ENCODE measurements at places on chromosomes 7 and 10. TPM values are rescaled to one million over a fixed set of nuclear protein-coding genes. Genes with fewer than 3 reads are reported as not detected.
A peak's percentile ranks its signal among the peaks of the same experiment; 100 is the strongest.

Gene PNLIPRP2
- not detected for polyA plus RNA-seq

Gene PRKG1
- not detected for polyA plus RNA-seq

Gene MYOF
- 14.5 TPM for polyA plus RNA-seq

Gene MYL7
- polyA plus RNA-seq: not detected

Gene CALML3
- not detected for polyA plus RNA-seq

Gene HOXA10
- 0.33 TPM for polyA plus RNA-seq

Gene LRMDA
- 56.4 TPM for polyA plus RNA-seq

- DNase-seq: no peak
These were observed 79.9 kb downstream of the GPR26 start for GRCh38 chr10:123746061-123746460.

DNA sequence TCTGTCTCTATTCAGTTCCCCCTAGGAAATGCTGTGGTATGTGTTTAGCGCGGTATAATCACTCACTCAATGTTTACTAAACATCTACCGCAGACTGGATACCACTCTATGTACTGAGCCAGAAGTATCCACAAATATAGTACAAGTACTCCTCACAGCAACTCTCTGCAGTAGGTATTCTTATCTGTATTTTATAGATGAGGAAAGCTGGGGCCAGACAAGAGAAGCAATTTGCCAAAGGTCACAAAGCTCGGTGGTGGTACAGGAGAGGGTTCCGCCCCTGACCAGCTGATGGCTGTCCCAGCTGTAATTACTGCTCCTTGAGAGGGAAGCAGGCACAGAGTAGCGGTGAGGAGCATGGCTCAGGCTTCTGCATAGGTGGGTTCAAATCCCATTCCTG, 184.1 kb downstream of the DOCK4 start:
- no peak for DNase-seq

GRCh38 chr7:143426479-143427142, 16.6 kb upstream of the TAS2R60 start:
- DNase-seq: no peak

- DNase-seq: no peak
These were observed 123.6 kb downstream of the CLEC2L start for GRCh38 chr7:139647085-139647484.

DNA sequence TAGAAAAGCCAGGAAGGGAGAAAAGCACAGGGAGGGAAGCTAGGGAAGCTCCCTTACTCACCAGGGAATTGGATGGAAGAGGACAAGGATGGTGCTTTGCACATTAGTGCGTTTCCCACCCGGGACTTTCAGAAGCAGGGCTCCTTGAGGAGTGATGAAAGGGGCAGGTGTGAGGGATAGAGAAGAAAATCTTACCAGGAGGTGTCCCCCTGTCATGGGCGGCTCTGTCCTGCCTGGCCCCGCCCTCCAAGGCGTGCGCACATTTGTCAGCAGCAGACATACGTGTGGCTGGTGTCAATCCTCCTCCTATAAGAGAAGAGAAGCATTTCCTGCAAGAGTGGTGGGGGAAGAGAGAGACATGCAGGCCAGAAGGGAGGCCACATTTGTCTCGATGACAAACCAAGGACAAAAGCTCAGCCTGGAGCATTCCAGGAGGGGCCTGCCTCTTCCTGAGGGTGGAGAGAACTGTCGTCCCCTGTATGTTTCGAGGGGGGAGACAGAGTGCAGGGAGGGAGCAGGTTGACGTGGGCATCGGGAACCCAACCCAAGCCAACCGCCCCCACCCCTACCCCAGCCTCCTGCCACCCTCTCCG, 47.4 kb upstream of the COMTD1 start:
- no peak for DNase-seq

GRCh38 chr10:7763929-7764328, 23.9 kb downstream of the KIN start:
- DNase-seq: no peak

- DNase-seq: no peak
These were observed 89.0 kb downstream of the DNAJB6 start for GRCh38 chr7:157425761-157426160.

GRCh38 chr7:77498659-77499379, 38.3 kb upstream of the PTPN12 start:
- DNase-seq: no peak

DNA sequence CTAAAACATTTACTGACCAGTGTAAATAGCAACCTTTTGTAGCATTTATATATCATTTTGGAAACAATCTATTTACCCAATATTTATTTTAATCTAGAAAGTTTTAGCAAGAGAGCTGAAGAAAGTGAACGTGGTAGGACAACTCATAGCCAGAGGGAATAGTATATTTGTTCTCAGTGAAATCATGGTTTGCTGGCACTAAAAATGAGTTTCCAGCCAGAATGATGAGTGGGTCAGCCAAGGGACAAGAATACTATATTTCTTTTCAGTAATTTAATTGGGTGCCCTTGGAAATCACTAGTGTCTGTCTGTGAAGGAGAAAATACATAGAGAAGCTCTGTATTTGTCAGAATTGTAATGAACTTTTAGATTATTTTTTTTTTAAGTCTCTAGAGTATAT, 74.9 kb downstream of the MINPP1 start:
- DNase-seq: no peak

GRCh38 chr10:75099952-75100763, 11.3 kb upstream of the SAMD8 start:
- peak; percentile 65 for DNase-seq

DNA sequence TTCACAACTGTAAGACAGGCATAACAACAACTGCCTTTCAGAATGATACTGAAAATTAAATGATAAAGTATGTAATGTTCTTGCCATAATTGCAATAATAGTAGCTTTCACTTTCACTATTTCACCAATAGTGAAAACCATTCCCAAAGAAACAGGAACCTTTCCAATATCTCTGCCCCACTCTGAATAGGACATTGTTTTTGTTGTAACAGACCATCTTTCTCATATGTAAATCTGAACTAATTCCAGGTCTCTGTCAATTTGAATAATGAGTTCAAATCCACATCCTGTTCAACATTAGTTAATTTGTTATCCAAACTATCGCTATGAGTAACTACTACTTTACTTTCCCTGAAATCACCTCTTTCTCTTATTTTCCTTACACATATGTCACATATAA, 148.0 kb downstream of the LRRN3 start:
- DNase-seq: no peak

DNA sequence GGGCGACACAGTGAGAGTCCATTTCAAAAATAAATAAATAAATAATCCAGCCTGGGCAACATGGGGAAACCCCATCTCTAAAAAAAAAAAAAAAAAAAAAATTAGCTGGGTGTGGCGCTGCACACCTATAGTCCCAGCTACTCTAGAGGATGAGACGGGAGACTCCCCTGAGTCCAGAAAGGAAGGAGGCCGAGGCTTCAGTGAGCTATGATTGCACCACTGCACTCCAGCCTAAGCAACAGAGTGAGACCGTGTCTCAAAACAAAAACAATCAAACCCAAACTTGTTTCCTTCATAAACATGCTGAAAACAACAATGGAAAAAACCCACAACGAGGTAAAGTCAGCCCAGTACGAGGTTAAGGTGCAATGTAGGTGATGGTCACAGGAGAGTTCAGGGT, 1.2 kb downstream of the COX19 start:
- peak; percentile 45 for DNase-seq

DNA sequence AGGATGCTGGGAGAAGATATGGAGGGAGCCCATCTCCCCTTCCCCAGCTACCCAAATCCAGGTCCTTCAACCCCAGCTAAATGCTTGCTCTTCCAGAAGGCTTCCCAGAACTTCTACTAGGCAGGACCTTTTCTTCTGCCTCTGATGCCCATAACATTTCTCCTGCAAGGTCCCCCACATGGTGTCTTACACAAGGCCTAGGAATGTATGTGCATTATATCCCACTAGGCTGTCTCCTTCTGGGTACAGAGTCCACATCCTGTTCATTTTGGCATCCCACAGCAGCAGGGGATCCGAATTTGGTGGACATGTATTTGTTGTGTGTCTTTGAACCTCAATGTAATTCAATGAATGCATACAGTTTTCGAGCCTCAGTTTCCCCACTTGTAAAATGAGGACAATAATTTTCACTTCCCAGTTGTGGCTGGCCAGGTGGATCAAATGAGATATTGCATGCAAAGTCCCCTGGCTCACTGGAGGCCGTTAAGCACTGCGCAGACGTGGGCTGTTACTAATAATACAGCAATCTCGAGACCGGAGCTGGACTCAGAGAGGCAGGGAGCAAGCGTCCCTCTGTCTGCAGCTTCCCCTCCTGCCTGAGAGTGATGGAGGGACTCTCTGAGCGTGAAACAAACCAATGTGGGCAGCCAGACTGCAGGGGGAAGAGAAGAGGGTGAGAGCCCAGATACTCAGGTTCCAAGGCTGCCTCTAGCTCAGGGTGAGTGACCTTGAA, 18.6 kb upstream of the YWHAG start:
- no peak for DNase-seq

DNA sequence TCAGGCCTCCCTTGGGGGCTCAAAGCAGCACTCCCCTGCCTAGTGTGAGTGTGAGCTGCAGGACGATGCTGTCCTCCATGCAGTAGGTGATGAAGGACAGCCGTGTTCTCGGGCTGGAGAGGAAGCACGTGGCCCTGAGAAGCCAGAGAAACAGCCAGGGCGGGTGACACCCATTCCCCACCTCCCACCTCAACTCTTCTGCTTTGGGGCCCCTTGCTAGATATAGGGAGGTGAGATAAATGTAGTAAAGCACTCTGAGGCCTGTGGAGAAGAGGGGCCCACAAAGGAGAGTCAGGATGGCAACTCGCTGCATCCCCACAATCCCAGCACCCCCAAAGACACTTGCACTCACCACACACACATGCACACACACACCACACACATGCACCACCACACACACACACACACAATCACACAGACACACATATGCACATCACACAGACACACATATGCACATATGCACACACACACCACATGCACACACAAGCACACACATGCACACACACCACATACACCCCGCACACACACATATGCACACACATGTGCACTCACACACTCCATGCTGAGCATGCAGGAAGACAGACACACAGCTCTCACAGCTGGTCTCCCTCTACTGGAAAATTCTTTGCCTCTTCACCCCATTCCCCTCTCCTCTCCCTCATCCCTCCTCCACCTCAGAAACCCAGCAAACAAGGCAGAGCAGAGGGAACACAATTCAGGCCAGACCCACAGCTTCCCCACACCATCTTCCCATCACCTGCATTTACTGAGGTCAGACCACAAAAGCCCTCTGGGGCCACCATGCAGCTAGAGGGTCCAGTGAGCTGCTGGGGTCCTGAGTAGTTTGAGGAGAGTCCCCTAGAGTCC, 30.5 kb downstream of the ANXA8 start:
- no peak for DNase-seq

- no peak for DNase-seq
These were observed 10.4 kb upstream of the CFAP43 start for GRCh38 chr10:104242545-104242944.

DNA sequence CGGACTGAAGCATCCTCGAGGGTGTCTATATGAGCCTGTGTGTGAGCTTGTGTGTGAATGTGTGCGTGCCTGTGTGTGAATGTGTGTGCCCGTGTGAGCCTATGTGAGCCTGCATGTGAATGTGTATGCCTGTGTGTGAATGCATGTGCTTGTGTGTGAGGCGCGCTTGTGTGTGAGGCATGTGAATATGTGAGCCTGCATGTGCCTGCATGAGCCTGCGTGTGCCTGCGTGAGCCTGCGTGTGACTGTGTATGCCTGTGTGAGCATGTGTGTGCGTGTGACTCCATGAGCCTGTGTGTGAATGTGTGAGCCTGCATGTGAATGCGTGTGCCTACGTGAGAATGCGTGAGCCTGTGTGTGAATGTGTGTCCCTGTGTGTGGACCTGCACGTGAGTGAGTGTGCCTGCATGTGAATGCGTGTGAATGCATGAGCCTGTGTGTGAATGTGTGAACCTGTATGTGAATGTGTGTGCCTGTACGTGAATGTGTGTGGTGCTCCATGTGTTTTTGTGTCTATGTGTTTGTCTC, 33.4 kb downstream of the PDGFA start:
- no peak for DNase-seq

- peak; percentile 0 for DNase-seq
These were observed 113.8 kb upstream of the PPP2R2D start for GRCh38 chr10:131786756-131787605.

DNA sequence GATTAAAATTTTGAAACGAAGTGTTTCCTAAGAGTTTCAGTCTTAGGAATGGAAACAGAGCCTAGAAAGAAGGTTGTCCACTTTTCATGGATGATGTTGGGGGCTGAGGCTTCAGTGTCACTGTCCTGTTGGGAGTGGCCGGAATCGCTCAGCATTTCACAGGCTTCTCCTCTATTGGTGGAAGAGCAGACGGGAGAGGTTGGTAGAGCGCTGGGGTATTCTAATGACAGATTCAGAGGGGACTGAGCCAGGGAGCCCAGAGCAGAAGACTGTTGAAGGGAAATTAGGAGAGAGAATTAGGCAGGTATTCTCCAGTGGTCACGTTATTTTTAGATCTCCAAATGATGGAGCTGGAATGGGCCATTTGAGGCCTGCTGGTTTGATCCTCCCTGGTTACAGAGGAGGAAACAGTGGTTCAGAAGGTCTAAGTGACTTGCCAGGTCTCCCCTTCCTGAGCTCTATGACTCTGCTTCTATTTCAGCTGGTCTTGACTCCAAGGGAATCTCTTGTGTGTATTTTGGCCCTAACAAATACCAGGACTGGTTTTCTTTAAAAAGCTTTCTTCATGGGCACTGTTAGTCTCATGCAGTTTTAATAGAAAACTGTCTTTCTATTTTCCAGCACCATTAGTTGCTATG, 35.7 kb upstream of the EEPD1 start:
- DNase-seq: no peak

DNA sequence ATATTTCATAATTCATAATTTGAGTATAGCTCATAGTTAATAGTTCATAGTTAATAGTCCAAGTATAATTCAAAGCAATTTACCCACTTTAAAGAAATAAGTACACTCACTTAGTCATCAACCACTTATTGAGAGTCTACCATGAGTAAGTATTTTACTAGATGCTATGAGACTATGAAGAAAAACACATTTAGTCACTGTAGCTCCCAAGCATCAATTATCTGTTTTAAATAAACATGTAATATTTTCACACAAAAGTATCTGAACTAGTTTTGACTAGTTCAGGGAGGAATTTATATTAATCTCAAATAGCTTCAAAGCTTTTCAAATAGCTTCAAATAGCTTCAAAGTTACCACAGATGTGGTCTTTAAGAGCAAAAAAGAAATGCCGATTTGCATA, 119.2 kb downstream of the ANK3 start:
- no peak for DNase-seq

- no peak for DNase-seq
These were observed 247.4 kb downstream of the KIAA1217 start for GRCh38 chr10:24456322-24456721.

GRCh38 chr10:114523876-114524275, 119.6 kb upstream of the AFAP1L2 start:
- no peak for DNase-seq
